ENCODE measurements at places on chromosomes 4 and X.

DNA sequence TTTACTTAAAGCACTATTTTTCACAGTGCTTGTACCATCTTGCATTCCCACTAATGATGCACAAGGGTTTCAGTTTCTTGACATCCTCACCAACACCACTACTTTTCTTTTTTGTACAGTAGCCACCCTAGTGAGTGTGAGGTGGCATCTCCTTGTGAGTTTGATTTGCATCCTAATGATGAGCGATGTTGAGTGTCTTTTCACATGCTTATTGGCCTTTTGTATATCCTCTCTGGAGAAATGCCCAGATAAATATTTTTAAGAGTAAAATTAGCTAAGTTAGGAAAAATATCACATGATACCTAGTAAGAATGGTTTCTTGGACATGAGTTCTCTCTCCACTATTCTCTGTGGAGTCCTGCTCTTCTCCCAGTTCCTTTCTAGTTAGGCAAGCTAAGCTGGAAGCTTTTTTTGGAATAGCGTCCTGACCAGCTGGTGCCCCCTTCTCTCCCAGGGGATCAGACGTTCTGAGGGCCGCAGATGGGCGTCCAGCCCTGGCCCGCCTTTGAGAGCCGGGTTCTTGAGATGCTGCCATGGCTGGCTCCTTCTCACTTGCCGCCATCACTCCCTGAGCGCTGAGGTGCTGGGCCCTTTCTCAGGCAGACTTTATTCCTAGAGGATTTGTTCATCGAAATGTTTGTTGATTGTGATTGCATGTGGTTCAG lies 132.1 kb downstream of the ARHGAP10 start:
- DNase-seq, result no peak

GRCh38 chr4:99383833-99384392 lies 31.4 kb upstream of the ADH1C start:
- DNase-seq, result no peak

GRCh38 chr4:159016593-159017024 lies 86.3 kb upstream of the RAPGEF2 start:
- DNase-seq, result no peak

DNA sequence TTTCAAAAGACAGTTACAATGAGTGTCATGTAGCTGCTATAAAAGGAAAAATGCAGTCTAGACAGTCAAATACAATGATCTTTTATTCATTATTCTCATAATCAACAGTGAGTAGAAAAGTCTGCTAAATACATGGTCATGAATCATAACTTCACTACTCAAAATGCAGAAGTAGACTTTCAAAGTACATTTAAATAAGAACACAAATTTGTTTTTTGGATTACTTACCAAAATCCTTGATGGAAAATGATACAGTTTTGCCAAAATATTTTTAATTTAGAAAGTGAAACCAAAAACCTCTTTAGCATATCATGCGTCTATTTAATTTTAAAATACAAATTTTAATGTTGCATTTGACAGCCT lies 4.9 kb downstream of the ACSL4 start:
- DNase-seq, result no peak

- no peak for DNase-seq
Observed at GRCh38 chr4:67678612-67679011, 22.3 kb downstream of the UBA6 start.

- no peak for DNase-seq
Observed at GRCh38 chr4:165656829-165657490, 216.1 kb upstream of the TLL1 start.

DNA sequence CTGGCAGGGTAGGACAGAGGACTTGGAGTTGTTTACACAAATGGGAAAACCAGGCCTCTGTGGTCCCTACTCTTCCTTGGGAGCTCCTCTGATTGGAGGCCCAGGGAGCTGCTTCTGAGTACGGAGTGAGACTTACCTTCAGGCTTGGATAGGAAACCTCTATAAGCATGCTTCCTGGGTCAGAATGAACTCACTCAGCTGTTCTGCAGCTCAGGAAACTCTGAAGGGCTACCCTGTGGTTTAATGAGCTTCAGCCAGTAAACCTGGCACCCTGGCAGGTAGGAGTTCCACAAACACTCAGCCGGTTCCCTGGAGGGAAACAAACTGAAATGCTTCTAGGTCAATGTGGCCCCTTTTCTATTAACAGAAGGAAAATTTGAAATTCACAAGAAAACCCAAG lies 51.0 kb upstream of the TFDP3 start:
- no peak for DNase-seq

- no peak for DNase-seq
Observed at GRCh38 chr4:100721077-100721476, 203.3 kb upstream of the EMCN start.

GRCh38 chrX:97529536-97530200 lies 646.0 kb downstream of the RPA4 start:
- no peak for DNase-seq

All from cortex of kidney (tissue), 1 donor.